ENCODE measurements at places on chromosomes 3 and 15.

GRCh38 chr3:20147361-20147760 is 38.6 kb downstream of the SGO1 start:
- no peak for DNase-seq

DNA sequence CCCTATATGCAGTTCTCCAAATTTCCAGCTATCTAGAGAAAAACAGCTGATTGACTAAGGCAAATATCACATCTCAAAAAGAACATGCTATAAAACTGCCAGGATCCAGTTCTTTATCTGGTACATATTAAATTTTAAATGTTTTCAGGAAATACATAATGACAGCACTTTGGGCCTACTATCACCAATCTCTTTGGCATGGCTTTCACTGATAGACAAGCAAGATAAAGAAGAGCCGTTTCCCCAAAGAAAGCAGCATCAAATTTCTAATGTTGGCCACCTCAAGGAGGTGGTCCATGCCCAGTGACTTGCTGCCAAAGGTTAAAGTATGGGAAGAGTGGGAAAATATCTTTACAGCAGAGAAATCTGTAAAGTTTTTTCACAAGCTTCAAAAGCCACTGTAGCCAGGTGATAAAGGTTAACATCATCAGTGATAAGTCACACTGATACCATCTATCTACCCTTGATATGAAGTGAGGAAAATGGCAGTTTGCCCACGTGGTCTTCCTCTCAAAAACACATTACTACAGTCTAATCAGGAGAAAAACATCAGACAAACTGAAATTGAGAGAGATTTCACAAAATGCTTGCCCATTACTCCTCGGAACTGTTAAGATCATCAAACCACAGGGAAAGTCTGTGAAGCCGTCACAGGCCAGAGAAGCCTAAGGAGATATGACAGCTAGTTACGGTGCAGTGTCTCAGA is 46.4 kb upstream of the C15orf61 start:
- no peak for DNase-seq

- no peak for DNase-seq
Observed at GRCh38 chr3:134792700-134793099, 2.4 kb upstream of the EPHB1 start.

DNA sequence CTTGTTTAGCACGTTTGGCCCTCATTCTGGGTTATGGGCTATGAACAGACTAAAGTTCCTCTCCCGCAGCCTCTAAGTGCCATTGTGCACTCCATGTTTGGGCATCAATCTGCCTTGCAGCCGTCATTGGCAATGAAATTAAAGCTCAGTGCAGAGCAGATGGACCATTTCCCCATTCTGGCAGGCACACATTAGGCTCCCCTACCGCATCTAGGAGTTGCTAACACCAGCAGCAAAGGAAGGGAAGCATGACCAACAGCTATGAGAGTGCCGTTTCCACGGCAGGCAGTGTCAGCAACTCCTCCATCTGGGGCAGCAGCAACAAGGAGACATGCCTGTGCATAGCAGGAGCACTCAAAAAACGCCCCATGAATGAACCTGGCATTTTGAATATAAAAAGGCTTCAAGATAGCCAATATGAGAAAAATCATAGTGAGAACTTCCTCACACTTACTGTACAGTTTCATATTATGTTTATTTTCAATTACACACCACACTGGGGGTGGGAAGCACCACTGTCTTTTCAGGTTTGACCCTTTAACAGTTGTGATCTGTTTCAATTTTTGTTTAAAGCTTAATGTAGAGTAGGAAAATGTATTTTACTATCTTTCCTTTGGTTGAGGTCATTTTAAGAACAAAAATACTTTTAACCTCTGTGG is 218.7 kb downstream of the KCNMB2 start:
- DNase-seq, result no peak

DNA sequence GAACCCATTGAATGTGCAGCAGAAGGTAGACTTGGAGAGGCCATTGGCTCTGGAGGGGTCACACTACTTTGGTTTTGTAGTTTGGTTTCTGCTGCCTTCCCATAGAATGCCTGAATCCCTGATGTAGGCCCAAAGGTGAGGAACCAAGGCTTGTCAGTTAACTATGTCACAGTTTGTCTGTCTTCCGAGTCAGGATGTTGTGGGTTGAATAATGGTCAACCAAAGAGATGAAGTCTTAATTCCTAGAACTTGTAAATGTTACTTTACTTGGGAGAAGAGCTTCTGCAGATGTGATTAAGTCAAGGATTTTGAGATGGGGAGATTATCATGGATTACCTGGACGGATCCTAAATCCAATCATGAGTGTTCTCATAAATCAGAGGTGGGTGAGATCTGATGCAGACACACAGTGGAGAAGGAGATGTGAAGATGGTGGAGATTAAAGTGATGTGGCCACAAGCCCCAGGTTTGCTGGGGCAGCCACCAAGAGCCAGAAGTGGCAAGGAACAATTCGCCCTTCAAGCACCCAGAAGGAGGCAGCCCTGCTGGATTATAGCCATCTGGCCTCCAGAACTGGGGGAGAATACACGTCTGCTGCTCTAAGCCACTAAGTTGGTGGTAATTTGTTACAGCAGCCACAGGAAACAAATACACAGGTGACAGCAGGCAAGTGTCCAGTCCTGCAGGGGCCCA is 2.3 kb upstream of the CCR8 start:
- no peak for DNase-seq

GRCh38 chr3:141952611-141953010 is 76.2 kb downstream of the ATP1B3 start:
- no peak for DNase-seq

GRCh38 chr3:31379598-31379997 is 153.1 kb upstream of the STT3B start:
- no peak for DNase-seq

DNA sequence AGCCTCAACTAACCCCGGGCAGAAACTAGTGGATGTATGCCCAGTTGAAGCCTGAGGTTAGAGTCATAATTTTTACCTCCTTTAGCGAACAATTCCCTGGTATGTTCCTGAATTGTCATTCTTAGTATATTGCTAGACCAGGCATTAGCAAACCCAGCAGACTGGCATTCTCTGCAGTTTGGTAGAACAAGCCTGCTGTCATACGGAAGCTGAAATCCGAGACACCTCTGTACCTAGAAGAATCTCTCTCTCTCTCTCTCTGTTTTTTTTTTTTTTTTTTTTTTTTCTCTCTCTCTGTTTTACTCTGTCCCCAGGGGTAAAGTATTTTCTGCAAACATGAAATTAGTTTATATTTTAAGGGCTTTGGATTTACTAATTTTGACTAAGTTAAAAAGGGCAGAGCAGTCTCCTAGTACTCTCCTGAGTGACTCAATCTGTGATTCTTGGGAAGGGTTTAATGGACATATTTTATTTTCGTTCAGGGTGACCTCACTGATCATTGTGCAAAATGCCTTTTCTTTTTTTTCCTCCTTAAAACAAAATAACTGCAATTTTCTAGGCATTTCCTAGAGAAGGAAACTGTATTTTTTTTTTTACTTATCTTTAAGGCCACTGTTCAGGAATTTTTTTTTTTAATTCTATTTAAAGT is 133.6 kb upstream of the ICE2 start:
- no peak for DNase-seq

GRCh38 chr15:66850078-66850991 is 148.3 kb downstream of the SMAD6 start:
- DNase-seq, result no peak

- DNase-seq, result no peak
Observed at GRCh38 chr15:52113235-52113634, 660 bp upstream of the BCL2L10 start.

DNA sequence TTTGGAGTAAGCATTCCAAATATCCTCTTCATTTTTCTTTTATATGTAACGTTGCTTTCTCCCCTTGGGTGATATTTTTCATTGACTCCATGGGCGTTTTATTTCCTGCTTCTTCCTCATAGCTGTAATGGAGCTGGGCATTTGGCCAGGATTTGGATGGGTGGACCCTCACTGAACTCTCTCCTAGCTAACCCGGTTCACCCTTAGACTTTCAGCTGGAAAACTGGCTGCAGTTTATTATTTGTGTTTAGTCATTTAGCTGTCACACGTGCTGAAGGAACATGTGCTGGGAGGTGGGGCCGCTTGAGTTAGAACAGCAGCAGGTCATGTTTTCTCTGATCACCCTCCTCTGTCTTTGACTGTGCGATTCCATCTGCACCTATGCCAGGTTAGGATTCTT is 407.6 kb downstream of the ZIC1 start:
- peak; percentile 52 for DNase-seq

GRCh38 chr3:102114264-102114979 is 265.1 kb downstream of the NFKBIZ start:
- no peak for DNase-seq

Measured in adrenal gland (tissue), 19 donors.